ENCODE measurements at places on chromosomes 5 and 9.

GRCh38 chr9:123798195-123798594, 131.7 kb downstream of the DENND1A start:
- DNase-seq: no peak

DNA sequence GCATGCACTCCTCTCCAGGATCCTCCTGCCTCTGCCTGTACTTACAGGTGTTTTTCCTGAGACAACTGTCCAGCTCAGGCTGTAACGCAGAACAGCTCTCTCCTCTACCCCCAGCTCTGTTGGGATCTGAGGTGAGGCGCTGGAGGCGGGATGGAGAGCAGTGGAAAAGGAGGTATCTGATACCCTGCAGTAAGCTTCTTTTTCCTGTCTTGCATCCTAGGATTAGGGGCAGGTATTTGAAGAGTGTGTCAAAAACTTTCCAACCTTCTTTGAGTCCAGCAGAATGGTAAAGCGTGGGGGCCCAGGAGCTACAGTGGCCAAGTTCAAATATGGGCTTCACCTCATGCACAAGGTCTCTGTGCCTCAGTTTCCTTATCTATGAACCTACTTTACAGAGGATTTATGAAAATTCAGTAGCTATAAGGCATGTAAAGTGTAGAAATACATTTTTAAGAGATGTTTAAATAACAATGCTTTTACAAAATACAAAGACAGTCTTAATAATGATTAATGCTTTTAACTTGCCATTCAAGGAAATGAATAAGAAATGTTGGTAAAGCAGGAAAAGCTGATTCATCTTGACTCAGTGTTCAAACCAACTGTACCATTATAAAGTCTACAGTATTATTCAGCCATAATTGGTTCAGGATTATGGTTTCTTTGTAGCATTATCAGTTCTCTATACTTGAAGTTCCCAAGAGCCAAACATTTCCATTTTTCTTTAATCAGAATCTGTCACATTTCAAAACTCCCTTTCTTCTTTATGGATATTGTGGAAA, 26.1 kb downstream of the MAP1B start:
- DNase-seq: no peak

GRCh38 chr9:105223544-105224140, 20.8 kb upstream of the SLC44A1 start:
- no peak for DNase-seq

- no peak for DNase-seq
Observed at GRCh38 chr5:174919351-174919750, 195.0 kb downstream of the MSX2 start.
